ENCODE measurements at places on chromosomes 11 and 22.

DNA sequence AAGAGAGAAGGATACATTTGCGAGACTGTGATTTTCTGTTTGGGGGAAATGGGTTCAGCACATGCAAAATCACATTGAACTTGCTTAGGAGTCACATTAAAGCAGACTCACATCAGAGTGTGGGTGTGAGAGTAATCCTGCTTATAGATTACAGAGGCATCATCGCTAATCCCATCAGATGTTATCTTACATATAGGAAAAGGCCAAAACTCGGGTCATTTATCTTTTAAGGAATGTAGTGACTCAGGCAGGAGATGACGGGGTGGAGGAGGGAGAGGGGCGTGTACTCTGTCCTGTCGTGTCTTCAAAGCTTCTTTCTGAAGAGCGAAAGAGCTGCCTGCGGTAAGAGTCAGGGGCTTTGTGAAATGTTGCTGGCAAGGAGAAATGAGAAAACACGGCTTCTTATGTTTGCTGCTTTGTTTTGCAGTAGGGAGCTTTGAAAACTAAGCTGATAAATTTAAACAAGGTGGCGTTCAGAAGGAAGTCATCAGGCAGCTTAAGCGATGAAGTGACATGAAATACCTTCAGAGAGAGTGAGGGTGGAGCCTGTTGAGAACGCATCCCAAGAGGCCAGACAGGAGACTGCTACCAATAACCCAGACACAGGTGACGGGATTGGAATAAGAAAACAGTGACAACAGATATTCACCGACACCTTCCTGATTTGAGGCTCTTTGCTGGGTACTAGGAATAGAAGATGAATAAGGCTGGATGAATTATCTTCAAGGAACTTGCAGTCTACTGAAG lies 2.2 kb upstream of the C11orf16 start:
- peak; percentile 7 for DNase-seq

GRCh38 chr11:15148169-15148568 lies 33.4 kb downstream of the INSC start:
- no peak for DNase-seq

DNA sequence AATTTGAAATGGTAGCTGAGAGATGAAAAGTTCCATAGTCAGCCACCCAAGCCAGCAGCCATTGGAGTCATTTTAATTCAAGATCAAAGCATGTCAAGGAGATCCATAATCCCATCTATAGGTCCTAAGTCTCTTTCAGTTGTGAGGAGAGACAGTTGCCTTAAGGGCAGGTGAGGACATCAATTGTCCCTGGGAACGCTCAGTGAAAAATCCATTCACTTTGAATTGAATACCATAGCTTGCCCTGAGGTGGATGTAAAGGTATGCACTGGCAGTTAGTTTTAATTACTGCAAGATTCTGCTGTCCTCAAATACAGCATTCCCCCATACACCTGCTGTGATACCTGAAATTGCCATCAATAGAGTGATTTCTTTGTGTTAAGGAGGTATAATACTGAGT lies 25.3 kb upstream of the TBCEL start:
- no peak for DNase-seq

GRCh38 chr22:36201630-36202319 lies at the start of gene APOL4:
Gene APOL4, minus strand, starts transcription at chr22:36201809. Its CDS starts 75 bp downstream, at chr22:36201734.
- no peak for DNase-seq

- DNase-seq = no peak
Observed at GRCh38 chr11:70109006-70109405, 30.9 kb downstream of the ANO1 start.

DNA sequence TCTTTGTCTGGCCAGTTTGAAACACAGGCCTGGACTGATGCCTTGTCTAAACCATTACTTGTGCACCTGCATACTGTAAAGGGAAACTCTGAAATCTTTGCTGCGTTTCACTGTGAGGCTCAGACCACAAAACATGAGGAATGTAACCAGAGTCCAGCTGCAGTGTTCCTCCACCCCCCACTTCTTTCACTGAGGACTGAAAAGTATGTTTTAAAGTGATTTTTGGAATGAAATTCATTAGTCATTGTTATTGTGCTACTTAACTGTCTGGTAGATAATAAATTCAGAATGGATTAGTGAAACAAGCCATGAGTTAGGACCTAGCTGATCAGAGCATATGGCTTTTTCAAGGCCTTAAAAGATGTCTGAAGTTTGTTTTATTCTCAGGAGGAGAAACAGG lies 181.2 kb downstream of the WNT11 start:
- peak; percentile 58 for DNase-seq

DNA sequence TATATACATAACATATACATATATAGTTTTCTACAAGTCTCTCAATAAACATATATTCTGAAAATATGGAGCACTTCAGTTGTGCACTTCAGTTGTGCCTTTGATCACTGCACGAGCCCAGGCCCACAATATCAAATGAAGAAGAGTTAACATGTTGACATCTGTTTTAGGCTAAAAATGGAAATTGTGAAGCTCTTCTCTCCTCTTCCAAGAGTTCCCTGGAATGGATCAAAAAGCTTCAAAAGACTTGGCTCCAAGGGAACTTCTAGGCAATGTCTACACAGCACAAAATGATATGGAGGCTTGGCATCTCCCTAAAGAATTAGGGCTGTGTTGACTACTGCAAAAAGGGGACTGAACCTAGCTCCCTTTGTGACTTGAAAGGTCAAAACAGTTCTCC lies 36.9 kb downstream of the MAML2 start:
- no peak for DNase-seq

DNA sequence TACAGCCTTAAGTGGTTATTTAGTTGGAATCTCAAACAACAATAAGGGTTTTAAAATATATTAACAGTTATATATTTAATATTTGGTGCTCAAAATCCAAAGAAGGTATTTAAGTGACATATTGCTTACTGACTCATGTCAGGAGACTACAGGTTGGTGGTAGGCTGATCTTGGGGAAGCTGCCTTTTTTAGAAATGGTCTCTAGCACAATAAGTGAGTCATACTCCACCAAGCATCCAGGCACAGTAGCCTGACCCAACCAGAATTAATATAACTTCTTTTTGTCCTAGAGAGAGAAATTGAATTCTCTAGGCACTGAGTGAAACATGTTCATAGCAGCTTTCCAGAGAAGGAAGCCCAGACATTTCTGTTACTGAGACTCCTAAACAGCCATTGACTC lies 868.5 kb upstream of the TENM4 start:
- DNase-seq = no peak

- no peak for DNase-seq
Observed at GRCh38 chr22:40237788-40238424, 60.2 kb downstream of the TNRC6B start.

DNA sequence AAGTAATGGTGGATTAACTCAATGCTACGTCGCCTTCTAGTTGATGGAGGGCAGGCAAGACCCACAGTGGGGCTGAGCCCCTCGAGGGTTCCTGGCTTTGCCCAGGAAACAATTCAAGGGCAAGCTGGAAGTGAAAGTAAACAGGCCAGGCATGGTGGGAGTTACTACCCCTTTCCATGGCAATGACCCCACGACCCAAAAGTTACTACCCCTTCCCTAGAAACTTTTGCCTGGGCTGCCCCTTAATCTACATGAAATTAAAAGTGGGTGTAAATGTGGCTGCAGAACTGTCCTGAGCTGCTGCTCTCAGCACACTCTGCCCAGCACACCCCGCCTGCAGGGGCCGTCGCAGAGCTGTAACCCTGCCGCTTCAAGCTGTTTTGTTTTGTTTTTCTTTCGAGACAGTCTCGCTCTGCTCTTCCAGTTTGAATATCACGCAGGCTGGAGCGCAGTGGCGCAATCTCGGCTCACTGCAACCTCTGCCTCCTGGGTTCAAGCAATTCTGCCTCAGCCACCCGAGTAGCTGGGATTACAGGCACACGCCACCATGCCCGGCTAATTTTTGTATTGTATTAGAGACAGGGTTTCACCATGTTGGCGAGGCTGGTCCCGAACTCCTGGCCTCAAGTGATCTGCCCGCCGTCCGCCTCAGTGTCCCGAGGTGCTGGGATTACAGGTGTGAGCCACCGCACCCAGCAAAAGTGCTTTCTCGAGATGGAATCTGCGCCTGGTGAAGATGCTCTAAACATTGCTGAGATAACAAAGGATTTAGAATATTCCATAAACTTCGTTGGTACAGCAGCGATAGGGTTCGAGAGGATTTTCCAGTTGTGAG lies 5.9 kb upstream of the RNH1 start:
- DNase-seq = no peak

DNA sequence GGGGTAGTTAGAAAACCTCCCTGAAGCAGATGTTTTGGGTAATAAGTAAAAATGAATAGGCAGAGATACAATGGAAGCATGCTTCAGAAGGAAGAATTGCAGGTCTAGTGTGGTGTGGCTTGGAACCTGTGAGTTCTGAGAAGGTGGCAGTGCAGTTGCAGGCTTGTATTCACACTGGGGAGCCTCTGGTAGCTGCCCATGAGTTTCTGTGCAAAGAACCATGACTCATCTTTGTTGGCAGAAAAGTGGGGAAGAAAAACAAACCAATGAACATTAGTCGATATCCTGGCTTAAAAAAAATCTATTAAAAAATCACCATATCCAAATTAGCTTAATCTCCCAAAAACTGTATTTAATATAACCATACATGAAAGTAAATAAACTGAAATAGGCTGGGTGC lies 232.6 kb downstream of the FAT3 start:
- DNase-seq = no peak

GRCh38 chr11:109697140-109697843 lies 275.3 kb downstream of the C11orf87 start:
- DNase-seq = peak; percentile 34

- DNase-seq = no peak
Observed at GRCh38 chr11:1825785-1826451, 8.9 kb upstream of the SYT8 start.

DNA sequence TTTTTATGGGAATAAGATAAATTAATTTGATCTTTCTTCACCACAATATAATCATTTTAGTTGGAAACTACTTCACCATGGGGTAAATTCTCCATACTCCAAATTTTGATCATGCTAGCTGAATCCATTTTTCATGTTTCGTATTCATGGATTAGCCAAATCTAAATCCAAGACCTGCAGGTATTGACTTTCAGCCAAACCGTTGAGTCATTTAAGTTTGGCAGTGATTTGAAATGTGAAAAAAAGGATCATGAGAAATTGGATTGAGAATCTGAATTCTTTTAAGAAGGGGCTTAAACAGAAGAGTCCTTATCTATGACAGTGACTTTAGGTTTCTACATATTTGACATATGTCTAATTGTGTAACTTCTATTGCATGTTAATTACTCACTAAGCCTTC lies 5.3 kb downstream of the GAS2 start:
- DNase-seq = no peak

DNA sequence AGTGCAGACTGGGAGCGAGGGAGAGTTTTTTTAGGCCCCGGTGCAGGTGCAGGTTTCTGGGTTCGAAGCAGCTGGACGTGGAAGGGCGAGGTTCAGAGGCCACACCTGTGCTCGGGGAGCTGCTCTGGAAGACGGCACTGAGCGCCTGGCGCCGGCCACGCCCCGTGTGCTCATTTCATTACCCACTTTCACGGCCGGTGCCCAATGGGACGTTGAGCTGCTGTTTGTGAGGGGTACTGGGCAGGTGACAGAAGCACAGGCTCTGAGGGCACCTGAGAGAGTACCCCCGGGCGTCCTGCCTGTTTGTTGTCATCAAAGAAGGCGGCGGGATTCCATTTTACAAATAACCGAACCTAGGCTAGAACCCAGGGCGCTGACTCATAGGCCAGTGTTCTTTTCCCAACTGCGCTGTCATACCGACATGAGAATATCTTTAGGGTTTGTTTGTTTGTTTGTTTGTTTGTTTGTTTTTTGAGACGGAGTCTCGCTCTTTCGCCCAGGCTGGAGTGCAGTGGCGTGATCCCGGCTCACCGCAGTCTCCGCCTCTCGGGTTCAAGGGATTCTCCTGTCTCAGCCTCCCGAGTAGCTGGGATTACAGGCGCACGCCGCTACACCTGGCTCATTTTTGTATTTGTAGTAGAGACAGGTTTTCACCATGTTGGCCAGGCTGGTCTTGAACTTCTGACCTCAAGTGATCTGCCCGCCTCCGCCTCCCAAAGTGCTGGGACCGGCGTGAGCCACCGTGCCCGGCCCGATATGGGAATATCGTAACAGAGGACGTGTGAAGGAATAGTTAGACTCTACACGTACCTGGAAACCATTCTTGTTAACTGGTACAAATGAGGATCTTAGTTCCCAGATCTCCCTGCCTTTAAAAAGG lies 16.6 kb upstream of the SPTBN2 start:
- peak; percentile 17 for DNase-seq

DNA sequence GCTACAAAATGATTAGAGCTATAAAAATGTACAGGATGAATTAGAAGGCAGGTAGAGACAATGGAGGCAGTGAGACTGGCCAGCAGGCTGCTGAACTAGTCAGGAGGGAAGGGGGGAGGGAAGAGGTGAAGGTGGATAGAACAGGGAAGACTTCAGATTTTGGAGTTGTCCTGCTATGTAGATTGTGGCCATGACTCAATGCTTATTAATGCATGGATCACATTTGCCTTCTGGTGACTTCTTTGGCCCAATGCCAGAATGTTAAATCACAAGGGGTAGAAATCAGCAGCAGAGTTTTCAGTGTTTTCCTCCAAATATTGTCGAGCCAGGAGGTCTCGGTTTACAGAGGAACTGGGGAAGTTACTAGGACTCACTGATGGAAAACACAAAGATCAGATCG lies 346.6 kb downstream of the AASDHPPT start:
- DNase-seq = peak; percentile 30

DNA sequence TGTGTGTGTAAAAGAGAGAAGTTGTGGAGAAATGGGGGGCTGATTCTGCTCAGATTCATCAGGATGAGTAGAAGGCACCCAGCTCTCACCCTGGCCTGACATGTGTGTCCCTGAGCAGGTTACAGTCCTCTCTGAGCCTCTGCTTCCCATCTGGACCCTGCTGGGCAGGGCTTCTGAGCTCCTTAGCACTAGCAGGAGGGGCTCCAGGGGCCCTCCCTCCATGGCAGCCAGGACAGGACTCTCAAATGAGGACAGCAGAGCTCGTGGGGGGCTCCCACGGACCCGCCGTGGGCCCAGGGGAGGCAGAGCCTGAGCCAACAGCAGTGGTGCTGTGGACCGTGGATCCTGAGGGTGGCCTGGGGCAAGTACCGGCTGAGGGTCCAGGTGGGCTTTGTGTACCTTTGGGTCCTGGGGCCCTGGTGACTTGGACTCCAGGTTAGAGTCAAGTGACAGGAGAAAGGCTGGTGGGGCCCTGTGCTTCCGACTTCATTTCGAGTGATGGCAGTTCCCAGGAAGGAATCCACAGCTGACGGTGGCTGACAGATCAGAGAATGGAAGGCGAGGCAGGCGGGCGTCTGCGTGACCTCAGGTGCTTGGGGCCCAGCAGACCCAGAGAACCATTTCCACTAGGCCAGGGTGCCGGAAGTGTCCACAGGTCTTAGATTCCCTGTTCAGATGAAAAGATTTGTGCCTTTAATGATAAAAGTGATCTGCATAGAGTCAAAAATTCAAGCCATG lies 21.9 kb downstream of the NEAT1 start:
- DNase-seq = no peak

DNA sequence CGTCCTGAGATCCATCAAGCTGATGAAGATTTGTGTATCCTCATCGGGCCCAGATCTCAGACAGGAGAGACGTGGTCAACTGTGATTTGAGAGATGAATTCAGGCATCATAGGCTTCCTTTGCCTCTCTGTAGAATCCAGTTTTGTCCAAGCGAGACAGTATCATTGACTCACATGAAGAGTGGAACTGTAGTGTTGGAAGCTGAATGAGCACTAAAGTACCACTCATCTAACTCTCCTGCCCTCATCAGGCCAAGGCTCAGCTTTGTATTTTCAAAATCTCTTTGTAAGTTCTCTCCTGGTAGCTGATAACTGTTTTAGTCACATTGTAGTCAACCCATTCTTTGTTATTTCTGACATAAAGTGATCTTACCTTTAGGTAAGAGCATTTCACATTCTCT lies 85.1 kb downstream of the KIRREL3 start:
- no peak for DNase-seq

GRCh38 chr22:20998411-20999336 lies 3.2 kb downstream of the THAP7 start:
- no peak for DNase-seq
